ENCODE measurements at places on chromosomes 4 and X.
A peak's percentile ranks its signal among the peaks of the same experiment; 100 is the strongest.

- no peak for DNase-seq
Observed at GRCh38 chr4:96317891-96318290, 478.0 kb downstream of the PDHA2 start.

GRCh38 chr4:151522866-151523519, 114.0 kb downstream of the FHIP1A start:
- no peak for DNase-seq

- DNase-seq, result no peak
Observed at GRCh38 chrX:148804579-148805355, 304.4 kb downstream of the AFF2 start.

- peak; percentile 12 for DNase-seq
Observed at GRCh38 chrX:66638591-66639500, at the start of gene EDA2R. TSS of gene EDA2R (minus strand) at chrX:66639078. CDS start at chrX:66616020, 23,058 bp downstream.

DNA sequence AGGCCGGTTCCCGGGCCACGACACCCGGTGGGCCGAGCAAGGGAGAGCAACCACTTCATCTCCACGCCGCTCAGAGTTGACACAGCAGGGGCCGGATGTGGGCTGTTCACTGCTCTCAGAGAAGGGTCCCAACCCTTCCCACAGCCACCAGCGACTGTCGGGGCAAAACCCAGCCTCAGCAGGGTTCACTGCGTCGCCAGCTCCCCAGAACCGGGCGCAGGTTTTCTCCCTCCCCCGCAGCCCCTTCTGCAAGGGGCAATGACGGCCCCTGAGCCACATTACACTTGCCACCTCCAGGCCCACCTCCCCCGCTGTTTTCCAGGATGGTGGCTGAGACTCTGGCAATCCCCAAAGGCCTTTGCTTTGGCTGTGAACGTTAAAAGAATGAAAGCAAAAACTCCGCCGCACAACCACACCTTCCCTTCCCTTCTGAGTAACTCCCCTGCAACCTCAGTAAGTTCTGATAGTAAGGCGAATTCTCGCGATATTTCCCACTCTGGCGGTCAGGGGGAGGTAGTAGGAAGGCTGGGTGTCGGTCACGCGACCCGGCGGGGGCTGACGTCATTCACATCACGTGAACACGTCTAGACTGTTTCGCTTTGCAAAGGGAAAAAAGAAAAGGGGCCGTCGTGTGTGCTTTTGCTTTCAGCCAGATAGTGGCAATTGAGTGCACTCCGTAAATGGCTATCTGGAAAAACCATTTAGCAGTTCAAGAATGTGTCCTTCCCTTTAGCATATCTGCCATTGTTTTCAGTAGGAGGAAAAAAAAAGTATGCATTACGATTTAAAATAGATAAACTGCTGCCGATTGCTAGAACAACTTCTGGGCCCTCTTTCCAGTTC, 869 bp upstream of the CAMK2D start:
- DNase-seq, result peak; percentile 97

GRCh38 chr4:109207898-109208297, 94.6 kb downstream of the COL25A1 start:
- no peak for DNase-seq

DNA sequence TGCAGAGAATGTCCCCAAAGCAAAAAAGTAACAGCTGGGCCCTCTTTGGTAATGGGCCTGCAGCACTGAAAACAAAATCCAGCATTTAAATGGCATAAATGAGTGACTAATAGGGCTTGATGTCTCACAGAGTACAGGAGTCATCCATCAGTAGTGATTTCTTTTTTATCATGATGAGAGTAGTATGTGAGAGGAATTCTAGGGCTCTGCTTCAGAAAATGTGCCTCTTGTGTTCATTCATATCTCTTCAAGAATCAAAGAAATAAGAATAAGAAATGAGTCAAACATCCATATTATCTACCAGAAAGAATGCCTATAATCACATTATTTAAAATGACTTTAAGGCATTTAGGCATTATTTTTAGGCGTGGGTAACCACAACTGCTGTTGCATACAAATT, 792.9 kb upstream of the HTR2C start:
- no peak for DNase-seq

DNA sequence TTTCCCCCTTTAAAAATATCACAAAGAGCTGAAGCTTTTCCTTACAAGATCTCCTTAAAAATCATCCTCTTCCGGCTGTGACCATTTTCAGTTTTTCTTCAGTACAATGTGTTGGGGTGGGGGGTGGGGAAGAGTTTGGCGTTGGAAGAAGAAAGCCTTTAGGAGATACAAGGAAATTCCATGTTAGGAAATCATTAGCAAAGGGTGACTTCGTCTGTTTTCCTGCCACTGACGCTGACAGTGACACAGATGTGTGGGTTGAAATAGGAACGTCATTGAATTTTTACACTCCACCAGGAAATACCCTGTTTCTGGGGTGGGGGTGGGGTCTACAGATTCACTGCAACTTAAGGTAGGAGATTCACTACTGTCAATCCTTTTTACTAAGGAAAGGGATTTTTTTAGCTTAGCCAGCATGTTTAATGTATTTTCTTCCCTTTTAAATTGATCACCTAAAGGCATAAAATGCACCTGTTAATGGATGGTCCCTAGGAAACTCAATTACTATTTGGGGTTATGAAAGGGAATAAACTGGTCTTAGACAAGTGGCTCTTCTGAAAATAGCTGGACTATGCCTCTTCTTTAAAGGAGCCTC, 3.9 kb downstream of the MAMLD1 start:
- DNase-seq, result no peak

- no peak for DNase-seq
Observed at GRCh38 chr4:4590546-4590945, 48.7 kb upstream of the STX18 start.

- DNase-seq, result no peak
Observed at GRCh38 chrX:41718481-41719235, 5.3 kb upstream of the GPR82 start.

DNA sequence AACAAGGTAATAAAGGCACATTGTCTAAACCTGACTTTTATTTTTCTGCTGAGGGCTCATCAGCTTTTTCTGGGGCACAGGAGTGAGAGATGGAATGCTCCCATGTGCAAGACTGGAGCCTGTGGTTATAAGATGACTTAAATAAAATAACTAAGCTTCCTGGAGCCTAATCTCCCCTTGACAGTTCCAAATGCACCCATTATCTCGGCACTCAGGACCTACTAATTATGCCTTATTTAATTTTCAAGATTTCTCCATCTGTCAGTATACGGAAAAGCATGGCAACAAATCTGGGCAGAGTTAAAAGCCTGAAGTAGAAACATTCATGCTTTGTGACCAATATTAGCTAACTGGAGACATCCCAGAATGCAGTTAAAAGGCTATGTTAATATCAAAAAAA, 416.7 kb upstream of the TEX13C start:
- no peak for DNase-seq

DNA sequence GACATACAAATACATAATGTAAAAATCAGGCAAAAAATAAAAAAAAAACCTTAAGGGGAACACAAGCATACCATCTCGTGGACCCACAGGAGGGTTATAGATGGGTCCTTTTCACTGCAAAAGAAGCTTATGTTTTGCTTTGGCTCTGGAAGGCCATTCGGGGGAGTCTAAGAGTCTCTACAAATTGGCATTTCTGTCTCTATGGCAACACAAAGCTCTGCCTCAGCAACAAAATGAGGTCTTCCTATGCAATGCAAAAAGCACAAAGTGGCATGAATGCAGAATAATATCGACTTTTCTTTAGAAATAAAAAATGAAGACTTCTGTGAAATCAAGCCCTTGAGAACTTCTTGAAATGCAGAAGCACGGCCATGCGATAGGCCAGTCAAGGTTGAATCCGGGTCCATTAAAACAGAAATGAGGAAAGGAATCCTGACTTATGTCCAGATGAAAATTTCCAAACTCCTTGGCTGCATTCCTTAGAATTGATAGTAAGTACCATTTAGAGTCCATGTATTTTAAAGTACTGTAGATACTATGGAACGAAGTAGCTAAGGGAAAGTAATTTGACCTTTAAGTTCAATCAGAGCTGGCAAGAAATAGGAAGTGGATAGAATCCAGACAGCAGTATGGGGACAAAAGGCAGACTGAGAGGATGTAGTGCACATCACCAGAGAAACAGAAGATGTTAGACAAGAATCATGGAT, 63.7 kb upstream of the PDLIM3 start:
- DNase-seq, result no peak

GRCh38 chr4:138686106-138686835, 329.3 kb upstream of the NOCT start:
- no peak for DNase-seq

GRCh38 chrX:153862369-153863250, 23.4 kb downstream of the L1CAM start:
- no peak for DNase-seq

DNA sequence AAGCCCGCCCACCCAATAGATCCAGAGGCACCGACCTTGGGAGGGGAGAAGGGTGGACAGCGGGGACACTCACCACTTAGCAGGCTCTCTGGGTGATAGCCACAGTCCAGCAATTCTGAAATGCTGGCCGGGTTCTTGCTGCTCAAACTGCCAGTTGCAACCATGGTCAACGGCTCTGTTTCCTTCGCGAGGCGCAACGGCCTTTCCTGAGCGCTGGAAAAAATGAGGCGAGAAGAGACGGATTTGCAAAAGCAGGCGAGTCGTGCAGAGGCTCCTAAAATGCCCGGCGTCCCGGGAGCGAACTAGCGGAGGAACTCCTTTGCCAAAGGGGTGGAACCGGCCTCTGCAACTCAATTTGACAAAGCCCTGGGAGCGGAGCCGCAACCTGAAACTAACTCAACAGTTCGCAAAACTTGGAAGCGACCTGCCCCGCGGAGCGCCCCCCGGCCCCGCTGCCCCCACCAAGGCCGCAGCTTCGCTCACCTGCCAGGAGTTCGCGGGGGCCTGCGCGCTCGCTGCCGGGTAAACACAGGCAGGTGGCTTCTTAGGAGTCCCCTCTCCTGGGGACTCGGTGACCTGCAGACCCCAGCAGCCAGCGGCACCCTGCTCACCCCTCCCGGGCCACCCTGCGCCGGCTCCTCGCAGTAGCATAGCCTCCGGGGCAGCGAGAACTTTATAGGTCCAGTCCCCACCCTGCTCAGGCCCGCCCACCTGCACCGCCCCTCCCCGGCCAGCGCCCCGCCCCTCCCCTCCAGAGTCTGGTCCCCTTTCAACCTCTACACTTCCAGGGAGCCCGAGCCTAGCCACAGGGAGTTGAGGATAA, at the start of gene DDIT4L:
DDIT4L (minus strand) TSS at position 649 of the 823 bp plus-strand sequence; CDS start at position 164, 485 bp downstream.
- DNase-seq, result no peak

- no peak for DNase-seq
Observed at GRCh38 chr4:86670756-86671155, 76.6 kb downstream of the PTPN13 start.

DNA sequence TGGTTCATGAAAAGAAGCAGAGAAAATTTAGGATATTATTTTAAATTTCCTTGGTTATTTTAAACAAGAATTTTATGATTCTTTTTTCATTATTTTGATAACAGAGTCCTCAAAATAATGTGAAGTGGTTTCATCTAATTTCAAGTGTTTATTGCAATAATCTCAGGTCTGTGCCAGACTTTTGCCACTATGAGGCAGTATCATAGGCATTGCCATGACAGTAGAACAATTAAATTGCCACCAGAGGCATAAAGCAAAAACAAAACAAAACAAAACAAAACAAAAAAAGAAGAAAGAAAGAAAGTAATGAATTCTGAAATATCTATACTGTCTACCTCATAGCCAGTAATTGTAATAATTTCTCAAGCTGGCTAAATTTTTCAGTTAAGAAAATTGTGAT, 739.2 kb downstream of the KCTD8 start:
- no peak for DNase-seq

- no peak for DNase-seq
Observed at GRCh38 chr4:46329118-46329976, 60.6 kb downstream of the GABRA2 start.

- DNase-seq, result no peak
Observed at GRCh38 chr4:58936436-58936835, 1826.3 kb upstream of the IGFBP7 start.

GRCh38 chrX:137748827-137749226, 182.9 kb downstream of the ZIC3 start:
- DNase-seq, result no peak

DNA sequence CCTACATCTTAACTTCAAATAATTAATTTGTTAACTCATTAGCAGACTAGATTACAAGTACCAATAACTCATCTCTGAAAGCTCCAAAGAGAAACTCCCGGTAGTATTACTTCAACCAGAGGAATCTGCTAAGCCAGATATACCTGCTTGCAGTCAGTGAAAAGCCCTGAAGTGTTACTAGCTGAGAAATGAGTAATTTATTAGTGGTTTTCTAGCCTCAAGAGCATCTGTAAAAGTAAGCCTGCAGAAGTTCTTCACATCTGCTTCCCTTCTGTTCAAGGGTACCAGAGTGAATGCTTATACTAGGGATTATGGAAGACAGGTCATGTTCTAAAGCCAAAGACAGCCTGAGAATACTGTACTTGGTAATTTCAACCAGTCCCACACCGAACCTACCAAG, 34.7 kb downstream of the IRS4 start:
- no peak for DNase-seq

GRCh38 chr4:164789047-164789446, 35.1 kb downstream of the SMIM31 start:
- no peak for DNase-seq

GRCh38 chr4:109592367-109592766, 32.3 kb downstream of the MCUB start:
- no peak for DNase-seq

Data from brain pericyte (primary cell).